ENCODE measurements at places on chromosomes 4 and X.

DNA sequence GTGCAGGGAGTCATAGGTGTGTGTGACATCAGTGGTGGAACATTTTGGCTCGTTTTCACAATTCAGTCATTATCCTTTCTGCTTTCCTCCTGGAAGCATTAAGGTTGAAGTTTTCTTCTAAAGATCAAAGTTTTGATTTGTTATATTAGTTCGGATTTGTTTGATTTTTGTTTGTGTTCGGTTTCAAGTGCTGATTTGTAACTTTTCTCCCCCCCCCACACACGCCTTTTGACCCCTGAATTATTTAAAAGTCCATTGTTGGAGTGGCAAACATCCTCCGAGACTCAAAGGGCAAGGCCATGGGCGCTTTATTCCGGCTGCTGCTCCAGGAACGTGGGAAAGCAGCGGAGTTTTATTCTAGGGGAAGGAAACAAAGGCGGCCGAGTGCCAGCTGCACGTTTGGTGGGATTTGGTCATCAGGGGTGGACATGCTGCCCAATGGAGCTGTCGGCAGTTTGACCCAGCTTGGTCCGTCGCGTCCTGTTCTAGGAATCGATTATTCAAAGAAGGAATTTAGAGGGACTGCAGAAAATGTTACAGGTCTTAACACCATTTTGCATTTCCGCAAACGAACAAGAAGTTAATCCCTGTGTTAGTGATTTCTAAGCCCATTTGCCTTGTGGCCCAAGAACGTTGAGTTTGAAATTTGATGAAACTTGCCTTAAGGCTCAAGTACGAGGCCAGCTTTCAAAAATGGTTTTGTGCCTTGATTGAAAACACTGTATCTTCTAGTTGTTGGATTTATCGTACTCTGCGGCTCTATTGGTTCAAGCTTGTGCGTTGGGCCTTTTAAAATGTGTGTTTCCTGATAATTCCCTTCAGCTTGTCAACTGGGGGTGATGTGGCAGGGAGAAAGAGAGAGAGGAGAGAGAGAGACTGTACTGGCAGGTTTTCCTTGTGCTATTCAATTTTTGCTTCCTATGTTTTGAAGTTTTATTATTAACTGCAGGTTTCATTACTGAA is 565 bp upstream of the ZNF41 start:
- no peak for DNase-seq

DNA sequence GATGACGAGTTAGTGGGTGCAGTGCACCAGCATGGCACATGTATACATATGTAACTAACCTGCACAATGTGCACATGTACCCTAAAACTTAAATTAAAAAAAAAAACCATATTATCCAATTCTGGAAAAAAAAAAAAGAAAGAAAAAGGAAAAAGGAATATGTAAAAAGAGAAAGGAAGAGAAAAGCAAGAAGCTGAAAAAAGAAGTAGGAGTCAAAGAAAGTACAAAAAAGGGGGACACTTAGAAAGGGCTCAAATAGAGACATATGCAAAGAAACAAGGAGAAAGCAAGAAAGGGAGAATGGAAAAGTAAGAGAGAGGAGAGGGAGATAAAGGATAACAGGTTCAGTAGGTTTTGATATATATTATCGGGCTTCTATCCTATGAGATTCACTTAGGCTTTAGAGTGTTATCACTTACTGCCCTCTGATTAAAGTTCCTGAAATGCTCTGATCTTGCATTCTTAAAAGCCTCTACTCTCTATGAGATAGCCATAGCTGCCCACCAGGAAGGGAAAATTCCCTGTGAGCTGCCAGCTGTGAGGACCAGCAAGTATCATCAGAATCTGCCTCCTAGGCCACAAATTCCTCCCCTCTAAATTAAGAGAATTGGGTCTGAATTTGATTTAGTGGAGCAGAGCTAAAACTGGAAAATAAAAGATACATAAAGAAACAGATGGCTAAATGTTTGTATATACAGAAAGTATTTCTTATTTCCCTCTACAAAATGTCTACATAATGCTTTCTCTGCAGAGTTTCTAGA is 95.2 kb downstream of the AMMECR1 start:
- DNase-seq, result no peak

- no peak for DNase-seq
Observed at GRCh38 chr4:99642725-99643489, 14.7 kb downstream of the C4orf54 start.

DNA sequence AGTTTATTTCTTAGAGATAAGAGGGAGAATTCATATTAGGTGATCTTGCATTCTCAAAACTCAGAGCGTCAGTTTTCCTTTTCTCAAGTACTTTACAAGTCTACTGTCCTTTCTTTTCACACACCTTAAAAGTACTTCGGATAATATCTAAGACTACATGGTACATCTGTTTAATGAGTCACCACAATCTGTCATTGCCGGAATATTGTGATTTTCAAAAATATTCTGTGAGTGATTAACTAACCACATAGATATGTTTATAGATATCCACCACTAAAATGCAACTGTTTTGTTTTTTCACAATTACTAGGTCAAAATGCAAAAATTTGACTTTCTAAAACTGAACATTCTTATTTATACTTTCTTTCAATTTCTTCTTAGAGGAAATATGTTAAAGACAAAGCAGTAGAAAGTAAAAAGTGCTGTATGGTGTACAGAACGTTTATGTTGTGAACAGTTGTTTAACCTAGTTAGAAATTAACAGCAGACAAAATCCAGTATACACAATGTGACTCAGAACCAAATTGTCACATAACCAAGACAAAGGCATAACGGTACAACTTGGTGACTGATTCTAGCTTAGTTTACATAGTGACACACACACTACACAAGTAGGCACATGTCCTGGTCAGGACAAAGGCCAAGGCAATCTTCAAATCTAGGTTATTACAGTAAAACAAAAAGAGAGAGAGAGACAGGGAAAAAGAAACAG is 482.9 kb downstream of the NAF1 start:
- DNase-seq, result no peak

DNA sequence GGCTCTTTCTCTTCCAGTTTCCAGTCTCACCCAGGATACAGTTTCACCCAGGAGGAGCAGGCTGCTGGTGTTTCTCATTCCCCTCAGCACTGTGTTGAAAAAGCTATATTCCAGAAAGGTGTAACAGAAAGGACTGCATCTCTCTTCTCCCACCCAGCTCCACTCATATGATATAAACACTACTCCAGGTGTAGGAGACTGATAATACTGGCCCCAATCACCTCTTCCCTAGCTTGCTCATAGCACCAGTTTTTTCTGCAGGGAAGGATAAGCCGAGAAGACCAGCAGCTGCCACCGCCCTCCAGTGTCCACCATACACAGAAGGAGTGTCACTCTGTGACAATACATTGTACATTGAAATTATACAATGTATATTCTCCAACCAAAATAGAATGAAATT is 105.5 kb upstream of the STK26 start:
- no peak for DNase-seq

DNA sequence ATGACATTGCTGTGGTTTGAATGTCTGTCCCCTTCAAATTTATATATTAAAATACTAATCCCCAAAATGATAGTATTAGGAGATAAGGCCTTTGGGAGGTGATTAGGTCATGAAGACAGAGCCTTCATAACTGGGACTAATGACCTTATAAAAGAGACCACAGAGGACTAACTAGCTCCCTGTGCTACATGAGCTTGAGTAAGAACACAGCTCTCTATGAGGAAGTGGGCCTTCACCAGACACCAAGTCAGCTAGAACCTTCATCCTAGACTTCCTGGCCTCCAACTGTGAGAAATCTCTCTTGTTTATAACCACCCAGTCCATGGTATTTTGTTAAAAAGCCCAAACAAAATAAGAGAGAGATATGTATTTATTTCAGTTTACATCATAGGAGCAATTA is 242.2 kb upstream of the CTSO start:
- no peak for DNase-seq

DNA sequence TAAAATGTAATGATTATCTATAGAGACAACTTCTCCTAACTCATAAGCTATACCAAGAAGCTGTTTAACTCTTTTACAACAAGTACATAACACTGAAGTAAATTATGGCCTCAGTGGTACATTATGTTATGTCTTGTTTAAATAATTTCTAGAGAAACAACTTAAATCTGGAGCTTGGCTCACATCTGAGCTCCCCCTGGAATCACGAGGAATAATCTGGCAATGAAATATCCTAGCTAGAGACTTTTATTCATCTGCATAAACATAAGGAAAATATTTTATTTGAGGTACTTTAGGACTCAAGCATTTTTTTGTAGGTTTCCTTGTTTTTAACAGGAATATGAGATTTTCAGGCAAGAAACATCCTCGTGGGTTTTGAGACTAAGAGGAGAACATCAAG is 354.7 kb upstream of the SLC7A11 start:
- no peak for DNase-seq

DNA sequence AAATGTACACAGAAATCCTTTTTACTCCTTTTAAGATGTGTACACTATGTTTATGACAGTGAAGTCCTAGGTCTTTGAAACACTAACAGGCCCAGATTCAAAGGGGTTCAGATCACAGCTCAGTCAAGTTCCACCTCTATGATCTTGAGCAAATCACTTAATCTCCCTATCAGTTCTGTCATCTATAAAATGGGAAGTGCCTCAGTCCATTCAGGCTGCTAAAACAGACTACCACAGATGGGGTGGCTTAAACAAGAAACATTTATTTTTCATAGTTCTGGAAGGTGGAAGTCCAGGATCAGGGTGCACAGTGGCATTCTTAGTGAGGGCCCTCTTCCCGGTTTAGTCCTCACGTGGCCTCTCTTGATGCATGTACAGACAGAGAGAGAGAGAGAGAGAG is 117.1 kb downstream of the CORIN start:
- DNase-seq, result no peak

DNA sequence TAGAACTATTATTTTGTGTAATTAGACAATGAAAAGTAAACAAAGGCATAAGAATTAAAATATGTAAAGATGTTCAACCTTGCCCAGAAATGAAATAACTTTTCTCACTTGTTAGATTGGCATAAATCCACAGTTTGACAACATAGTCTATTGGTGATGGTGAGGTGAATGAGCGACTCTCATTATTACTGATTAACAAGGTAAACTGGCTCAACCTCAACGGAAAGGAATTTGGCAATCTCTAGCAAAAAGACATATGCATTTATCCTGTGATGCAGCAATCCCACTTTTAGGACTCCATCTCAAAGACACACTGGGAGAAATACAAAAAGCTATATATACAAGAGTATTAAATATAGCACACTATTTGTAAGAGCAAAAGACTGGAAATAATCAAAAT is 22.3 kb downstream of the UBA6 start:
- no peak for DNase-seq

DNA sequence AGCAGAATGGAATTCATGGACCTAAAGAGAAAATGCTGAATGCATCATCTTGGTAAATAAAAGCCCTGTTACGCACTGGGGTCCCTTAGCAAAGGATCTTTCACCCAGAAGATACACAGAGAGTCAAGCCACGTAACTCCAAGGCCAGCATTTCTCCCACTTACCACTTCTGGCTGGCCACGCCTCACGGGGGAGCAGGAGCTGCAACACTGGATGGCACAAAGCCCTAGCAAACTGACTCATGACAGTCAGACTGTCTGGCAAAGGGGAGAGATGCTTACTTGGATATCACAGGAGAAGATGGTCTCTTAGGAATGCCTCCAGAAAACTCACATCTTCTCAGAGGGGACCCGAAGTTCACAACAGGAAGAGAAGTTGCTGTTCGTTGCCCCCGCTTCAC is 51.4 kb upstream of the BCLAF3 start:
- no peak for DNase-seq

GRCh38 chr4:80343887-80344286 is 8.4 kb downstream of the CFAP299 start:
- no peak for DNase-seq

- no peak for DNase-seq
Observed at GRCh38 chr4:36163198-36163597, 81.1 kb downstream of the ARAP2 start.

DNA sequence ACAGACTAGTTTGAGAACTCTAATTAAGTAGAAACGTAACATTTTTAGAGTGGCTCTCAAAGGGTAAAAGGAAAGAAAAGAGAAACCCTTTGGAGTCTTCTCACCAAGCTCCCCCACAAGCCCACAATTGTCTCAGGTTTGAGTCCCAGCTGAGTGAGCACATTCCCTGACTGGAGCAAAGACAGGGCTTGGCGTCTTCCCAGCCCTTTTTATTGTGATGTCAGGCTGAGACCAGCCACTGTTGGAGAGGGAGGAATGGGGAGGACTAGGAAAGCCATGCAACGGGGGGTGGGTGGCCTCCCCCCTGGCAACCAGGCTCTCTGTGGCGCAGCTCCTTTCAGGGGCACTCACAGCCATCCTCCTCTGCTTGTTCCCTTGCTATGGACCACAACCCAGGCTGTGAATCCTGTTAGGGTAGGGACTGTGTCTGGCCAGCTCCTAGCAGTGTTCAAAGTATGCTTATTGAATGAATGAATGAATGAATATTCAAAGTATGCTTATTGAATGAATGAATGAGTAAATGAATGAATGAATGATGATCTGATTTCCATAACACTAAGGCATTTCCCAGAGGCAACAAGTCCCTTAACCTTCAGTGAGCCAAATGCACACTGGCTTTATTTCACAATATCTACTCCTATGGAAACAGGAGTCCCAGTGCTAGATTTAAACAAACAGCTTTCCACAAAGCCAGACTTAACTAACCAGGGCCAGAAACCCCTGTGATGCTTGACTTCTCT is 413.3 kb downstream of the MID1IP1 start:
- no peak for DNase-seq

GRCh38 chr4:55500072-55500471 is 46.6 kb downstream of the CLOCK start:
- no peak for DNase-seq

DNA sequence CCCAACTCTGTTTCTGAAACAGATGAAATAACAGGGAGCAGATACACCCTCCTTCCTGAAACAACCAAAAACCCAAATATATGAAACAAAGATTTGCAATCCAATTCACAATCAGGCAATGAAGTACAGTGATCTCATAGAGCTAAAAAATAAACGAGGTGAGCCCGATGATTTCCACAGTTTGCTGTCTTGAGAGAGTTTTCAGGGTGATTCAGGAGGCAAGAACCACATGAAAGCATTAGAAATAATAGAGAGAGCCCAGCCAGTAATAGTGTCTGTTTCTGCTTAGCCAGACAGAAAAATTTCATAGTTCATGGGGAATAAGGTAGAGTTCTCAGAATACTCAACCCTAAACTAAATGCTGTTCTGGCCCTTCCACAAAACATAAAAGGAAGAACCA is 296.2 kb downstream of the PDHA2 start:
- no peak for DNase-seq

DNA sequence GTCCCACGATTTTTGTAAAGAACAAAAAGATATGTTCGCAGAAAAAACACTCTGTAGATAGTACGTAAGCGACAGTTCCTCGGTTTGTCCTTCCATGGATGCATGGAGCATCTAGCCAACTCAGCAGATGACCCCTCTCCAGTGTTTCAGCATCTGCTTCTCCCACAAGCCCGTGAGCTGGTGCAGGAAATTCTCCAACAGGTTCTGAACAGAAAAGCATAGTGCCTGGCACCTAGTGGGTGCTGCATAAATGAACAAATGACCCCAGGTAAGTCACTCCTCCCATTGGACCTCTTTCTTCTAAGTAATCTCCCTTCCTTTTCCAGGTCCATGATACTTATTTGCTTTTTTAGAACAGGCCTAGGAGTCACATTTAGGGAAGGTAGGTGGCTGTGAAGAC is 966 bp upstream of the KIAA0232 start:
- DNase-seq, result no peak

- no peak for DNase-seq
Observed at GRCh38 chr4:132238697-132239096, 910.4 kb upstream of the PCDH10 start.

- DNase-seq, result no peak
Observed at GRCh38 chr4:56744030-56744429, 62.9 kb upstream of the HOPX start.

- no peak for DNase-seq
Observed at GRCh38 chrX:52015794-52016193, 53.2 kb downstream of the MAGED4B start.

- no peak for DNase-seq
Observed at GRCh38 chr4:85498068-85498733, 23.3 kb downstream of the ARHGAP24 start.
